ENCODE measurements at places on chromosomes 7 and 10.

- DNase-seq = peak; percentile 48
These were observed 1.3 kb downstream of the UBN2 start for GRCh38 chr7:139232377-139232717.

DNA sequence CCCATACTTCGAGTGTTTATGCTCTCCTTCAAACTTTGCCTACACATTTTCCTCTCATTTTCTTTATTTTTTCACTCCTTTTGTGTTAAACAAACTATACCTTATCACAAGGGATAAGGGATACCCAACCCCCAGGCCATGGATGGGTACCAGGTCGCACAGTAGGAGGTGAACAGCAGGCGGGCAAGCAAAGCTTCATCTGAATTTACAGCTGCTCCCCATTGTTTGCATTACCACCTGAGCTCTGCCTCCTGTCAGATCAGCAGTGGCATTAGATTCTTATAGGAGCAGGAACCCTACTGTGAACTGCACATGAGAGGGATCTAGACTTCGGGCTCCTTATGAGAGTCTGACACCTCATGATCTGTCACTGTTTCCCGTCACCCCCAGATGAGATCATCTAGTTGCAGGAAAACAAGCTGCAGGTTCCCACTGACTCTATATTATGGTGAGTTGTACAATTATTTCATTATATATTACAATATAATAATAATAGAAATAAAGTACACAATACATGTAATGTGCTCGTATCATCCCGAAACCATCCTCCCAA lies 28.5 kb downstream of the ZC3HC1 start:
- no peak for DNase-seq

- peak; percentile 69 for DNase-seq
These were observed 48.7 kb downstream of the PODXL start for GRCh38 chr7:131507592-131508331.

- DNase-seq = peak; percentile 44
These were observed 157.3 kb downstream of the NOC3L start for GRCh38 chr10:94205396-94205831.
